ENCODE measurements at places on chromosomes 16 and 17. TPM values are rescaled to one million over a fixed set of nuclear protein-coding genes. Genes with fewer than 3 reads are reported as not detected.

DNA sequence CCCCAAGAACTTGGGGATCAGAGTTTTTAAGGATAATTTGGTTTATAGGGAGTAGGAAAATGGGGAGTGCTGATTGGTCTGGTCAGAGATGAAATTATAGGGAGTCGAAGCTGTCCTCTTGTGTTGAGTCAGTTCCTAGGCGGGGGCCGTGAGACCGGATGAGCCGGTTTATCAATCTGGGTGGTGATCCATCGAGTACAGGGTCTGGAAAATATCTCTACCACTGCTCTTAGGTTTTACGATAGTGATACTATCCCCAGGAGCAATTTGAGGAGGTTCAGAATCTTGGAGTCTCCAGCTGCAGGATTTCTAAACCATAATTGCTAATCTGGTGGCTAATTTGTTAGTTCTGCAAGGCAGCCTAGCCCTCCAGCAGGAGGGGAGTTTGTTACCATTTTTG is 403.4 kb downstream of the CDH11 start:
- no peak for DNase-seq

DNA sequence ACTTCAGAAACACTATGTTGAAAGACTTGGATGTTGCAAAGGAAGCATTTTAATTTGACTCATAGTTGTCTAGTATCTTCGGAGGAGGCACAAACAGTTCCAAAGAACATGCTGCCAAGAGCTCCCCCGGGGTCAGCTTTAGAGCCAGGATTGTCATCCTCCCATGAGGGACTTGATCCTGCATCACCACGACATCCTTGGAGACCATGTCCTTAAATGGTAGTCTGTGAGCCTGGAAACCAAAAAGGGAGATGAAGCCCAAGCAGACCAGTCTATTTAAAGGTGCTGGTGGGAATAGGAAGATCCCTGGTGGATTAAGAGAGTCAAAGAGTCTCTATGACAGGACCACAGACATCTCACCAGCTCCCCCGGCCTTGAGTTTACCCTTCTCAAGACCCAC is 33.3 kb upstream of the DYNLRB2 start:
- no peak for DNase-seq

GRCh38 chr17:39676198-39676819 is 8.1 kb downstream of the PNMT start:
- no peak for DNase-seq

GRCh38 chr16:13939821-13940220 is 19.9 kb downstream of the ERCC4 start:
- DNase-seq, result no peak

- DNase-seq, result no peak
Measured at GRCh38 chr17:5344914-5345313, 62.8 kb downstream of the RABEP1 start.

- no peak for DNase-seq
Measured at GRCh38 chr16:55687802-55688201, 32.0 kb downstream of the SLC6A2 start.

The ZG16 gene
- not detected for total RNA-seq

The CDK3 gene
- total RNA-seq, result 6.7 TPM

The GLIS2 gene
- 1.5 TPM for total RNA-seq

All from H7 (cell line).